GM10248 (cell line): ENCODE measurements at places on chromosomes 2 and 18.
A peak's percentile ranks its signal among the peaks of the same experiment; 100 is the strongest.

DNA sequence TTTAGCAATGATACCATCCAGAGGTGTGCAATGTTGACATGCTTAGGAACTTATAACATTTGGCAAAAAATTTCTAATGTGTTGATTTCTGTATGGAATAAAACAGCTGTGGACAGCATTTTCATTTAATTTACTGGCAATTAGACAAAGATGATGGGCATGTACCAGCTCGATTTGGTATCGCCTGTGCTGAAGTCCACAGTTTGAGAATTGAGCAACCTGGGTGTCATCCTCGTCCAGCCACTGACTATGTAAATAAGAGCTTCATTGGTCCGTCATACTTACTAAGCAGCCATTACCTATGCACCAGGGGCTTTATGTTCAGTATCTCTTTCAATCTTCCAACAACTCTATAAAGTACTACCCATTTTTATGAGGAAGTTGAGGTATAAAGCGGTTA lies 24.6 kb upstream of the ACAA2 start:
- DNase-seq = no peak

DNA sequence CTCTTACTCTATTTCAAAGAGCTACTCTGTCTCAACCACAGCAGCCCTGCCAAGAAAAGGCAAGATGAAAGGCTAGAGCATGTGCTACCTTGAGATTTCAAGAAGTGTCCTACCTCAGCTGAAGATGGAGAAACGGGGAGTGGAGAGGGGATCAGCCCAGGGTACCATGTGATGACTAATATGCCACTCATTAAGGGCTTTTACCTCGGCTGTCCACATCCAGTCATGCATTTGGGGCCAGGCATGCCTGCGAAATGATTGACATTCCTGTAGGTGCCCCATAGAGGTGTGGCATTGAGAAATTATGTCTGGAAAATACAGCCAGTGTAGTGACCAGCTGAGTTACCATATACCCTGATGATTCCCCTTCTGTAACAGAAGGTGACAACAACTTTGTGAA lies 96.1 kb downstream of the NRP2 start:
- no peak for DNase-seq

GRCh38 chr2:89848763-89849368 lies 1157.4 kb downstream of the RPIA start:
- peak; percentile 1 for DNase-seq

- DNase-seq = no peak
Measured at GRCh38 chr18:51229328-51229727, 31.8 kb upstream of the MEX3C start.

DNA sequence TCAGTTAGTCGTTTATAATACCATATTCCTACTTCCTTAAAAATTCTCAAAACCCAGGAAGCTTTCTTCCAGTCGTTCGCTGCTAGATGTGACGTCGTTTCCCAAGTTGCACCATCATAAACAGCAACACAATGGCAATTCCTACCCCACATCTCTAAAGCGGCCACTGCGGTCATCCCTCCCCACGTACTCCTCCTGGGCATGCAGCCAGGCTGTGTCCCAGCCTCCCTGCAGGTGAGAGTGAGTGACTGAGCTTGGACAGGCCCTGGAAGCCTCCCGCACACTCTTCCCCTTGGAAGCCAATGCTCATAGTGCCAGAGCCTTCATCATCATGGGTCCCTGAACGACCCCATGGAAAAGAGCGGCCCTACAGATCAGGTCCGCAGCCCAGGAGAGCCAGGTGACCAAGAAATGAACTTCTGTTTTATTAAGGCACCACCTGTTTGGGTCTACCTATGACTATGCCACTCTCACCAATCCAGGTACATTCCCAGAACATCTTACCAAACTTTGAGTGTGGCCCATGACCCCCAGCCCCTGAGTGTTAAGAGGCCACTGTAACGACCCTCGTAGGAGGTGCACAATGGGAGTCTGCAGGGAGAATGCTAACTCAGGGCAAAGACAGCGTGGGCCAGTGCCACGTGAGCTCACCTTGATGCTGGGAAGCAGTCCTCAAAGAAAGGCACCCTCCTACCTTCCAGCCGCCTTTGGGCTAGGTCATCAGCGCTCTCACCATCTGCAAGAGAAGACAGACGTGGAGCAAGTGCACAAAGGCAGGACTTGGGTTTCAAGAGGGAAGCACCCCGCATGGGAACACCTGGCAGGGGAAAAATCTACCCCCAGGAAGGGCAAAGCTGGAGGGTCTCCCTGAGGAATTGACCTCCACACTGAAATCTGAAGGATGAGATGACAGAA lies 74.7 kb upstream of the RAB6C start:
- DNase-seq = no peak

DNA sequence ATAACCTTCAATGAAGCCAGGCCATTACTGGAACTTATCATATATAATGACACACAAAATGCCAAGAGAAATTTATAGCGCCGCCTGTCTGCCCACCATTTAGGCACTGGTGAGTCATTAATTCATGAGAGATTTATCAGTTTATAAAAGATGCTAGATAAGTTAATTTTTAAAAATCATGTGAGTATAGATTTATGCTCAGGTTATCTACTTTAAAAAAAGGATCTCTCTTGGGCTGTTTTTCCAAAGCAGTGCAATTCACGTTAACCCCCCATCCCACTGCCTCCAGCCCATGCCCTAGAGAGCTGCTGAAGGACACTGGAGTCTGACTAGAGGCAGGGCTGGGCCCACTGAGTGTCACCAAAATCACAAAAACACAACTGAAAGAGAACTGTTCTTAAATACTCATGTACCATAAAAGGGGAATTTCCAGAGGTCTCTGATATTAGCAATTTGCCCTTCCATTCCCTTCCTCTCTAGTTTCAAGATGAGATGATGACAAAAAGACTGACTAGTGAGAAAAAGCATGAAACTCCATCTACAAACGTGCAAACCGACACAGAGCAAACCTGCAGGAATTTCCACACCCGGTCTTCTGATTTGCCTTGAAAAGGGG lies 160.8 kb downstream of the BCL2 start:
- no peak for DNase-seq

GRCh38 chr2:38765551-38765950 lies 12.5 kb upstream of the GEMIN6 start:
- DNase-seq = no peak

DNA sequence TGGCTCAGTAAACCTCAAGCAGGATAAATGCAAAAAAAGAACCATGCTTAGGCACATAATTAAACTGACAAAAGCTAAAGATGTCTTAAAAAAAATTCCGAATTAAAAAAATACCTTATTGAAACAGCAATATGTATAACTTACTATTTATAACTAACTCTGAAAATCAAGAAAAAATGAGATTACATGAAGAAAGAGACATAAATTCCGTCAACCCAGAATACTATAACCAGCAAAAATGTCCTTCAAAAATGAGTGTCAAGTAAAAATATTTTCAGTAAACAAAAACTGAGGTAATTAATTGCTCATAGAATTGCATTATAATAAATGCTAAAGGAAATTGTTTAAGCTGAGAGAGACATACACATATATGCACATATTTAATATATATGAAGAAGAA lies 474.5 kb upstream of the SYT4 start:
- no peak for DNase-seq

- no peak for DNase-seq
Measured at GRCh38 chr18:75111760-75112159, 97.2 kb downstream of the PTGR3 start.

DNA sequence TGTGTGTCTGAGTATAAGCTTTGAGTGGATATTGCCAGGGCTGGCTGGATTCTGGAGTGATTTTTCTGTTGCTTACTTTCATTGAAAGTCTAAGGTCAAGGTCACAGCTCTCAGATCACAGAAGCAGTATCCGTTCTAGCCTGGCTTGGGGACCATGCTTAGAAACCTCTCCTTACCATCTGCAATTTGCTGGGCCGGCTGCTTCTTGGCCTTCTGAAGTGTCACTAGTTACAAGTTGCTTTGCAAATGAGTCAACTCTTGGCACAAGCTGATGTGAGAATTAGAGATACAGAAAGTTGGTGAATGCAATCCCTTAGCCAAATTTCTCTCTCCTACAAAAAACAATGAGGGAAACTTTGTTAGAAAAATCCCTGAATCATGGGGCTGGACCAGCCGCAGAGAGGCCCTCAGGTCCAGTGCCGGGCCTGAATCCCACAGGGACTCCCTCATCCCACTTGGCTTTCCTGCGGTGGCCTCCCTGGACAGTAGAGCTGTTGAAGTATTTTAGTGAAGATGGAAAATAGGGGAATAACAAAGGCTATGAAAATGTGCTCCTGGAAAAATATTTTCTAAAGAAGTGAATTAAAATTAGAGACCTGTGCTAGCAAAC lies 92.7 kb upstream of the CNGA3 start:
- DNase-seq = no peak

- no peak for DNase-seq
Measured at GRCh38 chr2:95574506-95574905, 17.3 kb upstream of the TRIM43 start.

GRCh38 chr18:41703744-41704530 lies 251.1 kb upstream of the PIK3C3 start:
- no peak for DNase-seq

GRCh38 chr2:196399722-196400691 lies 228.6 kb upstream of the STK17B start:
- no peak for DNase-seq

GRCh38 chr2:189350540-189351209 lies 90.6 kb upstream of the WDR75 start:
- DNase-seq = no peak

GRCh38 chr2:88857274-88857741 lies 165.8 kb downstream of the RPIA start:
- no peak for DNase-seq

GRCh38 chr2:222547083-222547482 lies 108.8 kb downstream of the FARSB start:
- no peak for DNase-seq

DNA sequence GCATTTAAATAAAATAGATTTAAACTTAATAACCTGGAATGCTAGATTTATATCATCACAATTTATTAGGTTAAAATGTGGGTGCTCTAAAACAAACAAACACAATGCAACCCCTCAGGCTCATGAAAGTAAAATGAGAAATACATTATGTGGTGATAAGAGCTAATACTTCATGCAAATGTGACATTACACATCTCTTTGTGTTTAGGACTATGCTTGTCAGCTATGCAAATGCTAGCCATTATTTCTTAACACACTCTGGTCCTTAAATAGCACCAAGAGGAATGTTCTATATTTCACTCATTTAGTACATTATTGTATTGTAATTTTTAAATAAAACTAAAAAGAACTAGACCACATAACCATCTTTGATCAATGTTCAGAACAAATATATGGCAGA lies 627.6 kb downstream of the DPP10 start:
- DNase-seq = no peak

GRCh38 chr2:232325324-232326273 lies 53.0 kb upstream of the ALPP start:
- peak; percentile 34 for DNase-seq

GRCh38 chr18:11925800-11926481 lies 17.8 kb upstream of the MPPE1 start:
- no peak for DNase-seq

DNA sequence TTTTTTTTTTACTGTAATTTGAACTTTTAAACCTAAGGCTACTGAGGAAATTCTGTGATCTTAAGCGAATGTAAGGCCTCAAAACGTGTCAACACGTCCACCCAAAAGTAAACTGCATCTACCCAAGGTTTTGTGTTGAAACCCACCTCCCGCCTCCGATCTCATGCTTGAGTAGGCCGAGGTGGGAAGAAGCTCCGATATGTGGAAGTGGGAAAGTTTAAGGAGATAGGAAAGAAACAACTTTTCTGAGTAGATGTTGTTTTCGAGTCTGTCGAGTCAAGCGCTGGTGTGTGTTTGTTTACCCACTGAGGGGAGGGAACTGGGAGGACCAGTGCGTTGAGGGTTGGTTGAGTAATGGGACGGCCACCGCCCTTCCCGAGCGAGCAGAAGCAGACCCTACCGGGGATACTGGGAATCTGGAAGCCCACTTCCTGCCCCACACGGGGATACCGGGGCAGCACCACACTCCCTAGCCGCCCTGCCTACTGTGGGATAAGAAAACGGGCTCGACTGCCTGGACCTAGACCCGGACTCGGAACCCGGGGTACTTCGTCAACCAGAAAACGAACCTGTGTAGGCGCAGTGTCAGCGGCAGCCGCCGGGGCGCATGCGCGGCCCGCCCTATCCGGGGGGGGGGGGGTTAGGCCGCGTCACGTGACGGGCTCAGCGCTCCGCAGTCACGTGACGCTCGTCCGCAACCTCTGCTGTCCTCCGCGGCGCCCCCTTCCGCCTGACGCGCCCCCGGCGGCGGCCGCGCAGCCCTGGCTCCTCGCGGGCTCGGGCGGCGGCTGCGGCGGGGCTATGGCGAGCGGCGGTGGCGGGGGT lies at the start of gene RETREG2:
TSS of gene RETREG2 (plus strand) at position 724 of the 825 bp plus-strand sequence. CDS start at position 802, 78 bp downstream.
- peak; percentile 98 for DNase-seq

DNA sequence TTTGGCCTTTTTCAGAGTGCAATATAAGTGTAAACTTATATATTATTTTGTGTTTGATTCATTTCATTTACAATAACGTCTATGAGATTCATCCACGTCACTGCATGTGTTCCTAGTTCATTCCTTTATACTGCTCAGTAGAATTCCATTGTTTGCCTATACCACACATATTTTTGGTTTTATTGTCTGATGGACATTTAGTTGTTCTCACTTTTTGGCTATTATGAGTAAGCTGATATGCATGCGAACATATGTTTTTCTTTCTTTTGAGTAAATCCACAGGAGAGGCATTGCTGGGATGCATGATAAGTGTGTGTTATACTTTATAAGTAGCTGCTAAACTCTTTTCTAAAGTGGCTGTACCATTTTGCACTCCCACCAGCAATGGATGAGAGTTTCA lies 314.8 kb upstream of the HS6ST1 start:
- DNase-seq = no peak

DNA sequence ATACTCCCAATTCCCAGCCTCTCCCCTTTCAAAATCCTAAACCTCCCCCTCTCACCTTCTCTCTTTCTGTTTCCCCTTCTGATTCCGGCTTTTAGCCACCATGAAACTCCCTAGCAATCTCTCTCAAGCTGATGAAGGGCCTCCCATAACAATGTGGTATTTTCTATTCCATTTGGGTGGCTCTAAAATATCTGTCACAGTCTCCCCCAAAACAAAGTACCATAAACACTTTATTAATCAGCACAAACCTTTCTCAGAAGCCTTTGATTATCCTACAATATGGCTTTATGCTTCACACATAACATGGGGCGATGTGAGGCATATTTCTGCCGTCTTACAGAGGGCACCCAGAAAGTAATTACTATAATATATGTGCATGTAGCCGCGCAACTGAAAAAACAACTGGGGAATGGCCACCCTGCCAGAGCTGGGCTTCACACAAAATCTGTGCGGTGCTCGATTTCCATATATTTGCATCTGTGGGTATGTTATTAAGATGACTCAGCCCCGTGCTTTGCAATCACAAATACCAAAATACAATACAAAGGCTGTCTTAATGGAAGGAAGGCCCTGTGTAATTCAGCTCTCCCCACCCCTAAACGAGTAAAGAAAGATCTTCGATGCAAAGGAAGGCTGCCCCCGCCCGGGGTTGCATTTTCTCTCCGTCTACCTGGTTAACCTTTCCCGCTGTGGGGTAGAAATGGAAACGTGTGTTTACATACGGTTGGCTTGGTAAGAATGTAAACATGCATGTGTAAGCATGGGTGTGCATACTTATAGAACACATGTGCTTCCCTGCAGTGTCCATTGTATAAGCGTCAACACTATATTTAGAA lies 81.4 kb downstream of the CELF4 start:
- DNase-seq = no peak
